Esophagus squamous epithelium (tissue), 5 donors: ENCODE measurements at places on chromosomes 11 and 22.

DNA sequence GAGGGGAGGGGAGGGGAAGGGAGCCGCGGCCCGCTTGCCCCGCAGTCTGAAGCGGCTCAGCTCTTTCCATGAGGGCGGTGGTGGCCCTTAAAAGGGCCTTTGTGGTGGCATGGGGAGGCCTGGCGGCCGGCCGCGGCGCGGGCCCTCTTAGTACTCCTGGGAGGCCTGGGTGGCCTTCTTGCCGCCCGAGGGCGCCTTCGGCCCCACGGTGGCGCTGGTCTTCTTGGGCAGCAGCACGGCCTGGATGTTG, 6.9 kb downstream of the DPAGT1 start:
- DNase-seq, result no peak

GRCh38 chr11:126440792-126441514, 85.5 kb downstream of the ST3GAL4 start:
- no peak for DNase-seq

DNA sequence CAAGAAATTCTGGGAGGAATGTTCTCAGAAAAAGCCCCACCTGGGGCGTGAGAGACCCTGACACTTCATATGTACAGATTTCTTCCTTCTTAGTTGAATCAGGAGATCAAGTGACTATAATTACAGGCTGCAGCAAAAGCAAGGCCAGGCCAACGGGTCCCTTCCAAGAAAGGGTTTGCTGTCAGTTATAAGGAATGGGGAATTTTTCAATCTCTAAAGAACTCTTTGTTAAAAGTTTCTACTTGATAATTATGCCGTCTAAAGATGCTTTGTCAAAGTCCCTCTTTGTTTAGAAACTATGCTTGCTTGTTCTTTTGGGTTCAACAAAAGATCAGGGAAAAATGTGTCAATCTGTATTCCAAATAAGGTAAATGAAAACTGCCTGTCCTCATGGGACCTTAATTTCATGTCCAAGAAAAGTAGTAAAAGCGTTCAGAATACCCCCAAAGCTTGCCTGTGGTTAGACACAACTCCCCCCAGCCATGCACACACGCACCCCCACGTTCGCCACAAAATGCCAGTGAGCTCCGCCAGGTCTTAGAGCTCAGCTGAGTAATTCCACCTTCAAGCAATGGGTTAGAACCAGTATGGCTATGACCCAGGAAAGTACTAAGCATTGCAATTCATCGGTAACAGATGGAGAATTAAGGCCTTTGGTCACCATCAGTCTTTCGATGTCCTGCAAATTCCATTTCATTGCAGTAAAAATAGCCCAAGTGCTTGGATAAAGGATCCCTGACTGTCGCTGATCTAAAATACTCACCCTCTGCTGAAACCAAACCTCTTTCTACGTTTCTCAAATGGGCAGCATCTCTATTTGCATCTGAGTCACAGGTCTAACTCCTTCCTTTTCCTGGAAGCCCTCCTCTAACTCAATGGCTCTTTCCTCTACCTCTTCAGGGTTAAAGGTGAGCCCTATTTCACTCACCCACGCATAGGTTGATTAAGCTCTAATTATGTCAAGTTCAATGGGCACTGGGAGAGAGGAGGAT, 419.2 kb upstream of the SYN3 start:
- no peak for DNase-seq

DNA sequence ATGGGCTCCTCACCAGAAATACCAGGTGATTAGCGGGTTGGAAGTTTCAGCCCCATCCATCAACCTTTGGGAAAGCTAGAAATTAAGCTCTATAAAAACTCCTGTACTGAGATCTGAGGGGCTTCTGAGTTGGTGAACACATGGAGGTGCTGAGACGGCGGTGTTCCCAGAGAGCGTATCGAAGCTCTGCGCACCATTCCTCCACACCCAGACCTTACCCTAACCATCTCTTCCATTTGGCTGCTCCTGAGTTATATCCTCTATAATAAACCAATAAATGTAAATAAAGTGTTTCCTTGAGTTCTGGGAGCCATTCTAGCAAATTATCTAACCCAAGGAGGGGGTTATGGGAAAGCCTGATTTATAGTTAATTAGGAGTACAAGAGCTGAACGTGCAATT, 41.4 kb downstream of the TMEM123 start:
- DNase-seq, result no peak
